Stimulated activated CD8-positive, alpha-beta memory T cell treated with anti-CD3 and anti-CD28 coated beads, Interleukin-4, amount 100 ng/mL, for 1 hour (primary cell): ENCODE measurements at places on chromosomes 13 and 19.

GRCh38 chr19:31946491-31946890 lies 398.9 kb upstream of the ZNF507 start:
- no peak for DNase-seq

DNA sequence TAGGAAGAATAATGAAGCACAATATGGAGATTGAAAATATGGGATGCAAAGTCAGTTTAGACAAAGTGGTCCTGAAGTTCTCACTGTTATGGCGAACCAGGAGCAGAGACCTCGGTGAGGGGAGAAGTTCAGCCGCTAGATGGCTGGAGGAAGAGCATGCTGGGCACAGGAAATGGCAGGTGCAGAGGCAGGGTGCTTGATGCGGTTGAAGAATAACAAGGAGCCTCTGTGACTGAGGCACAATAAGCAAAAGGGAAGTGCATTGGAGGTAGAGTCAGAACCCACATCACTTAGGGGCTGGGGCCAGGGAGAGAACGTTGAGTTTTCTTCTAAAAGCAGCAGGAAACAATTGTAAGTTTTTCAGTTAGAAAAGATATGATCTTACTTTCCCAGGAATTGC lies 1725.2 kb downstream of the EFNB2 start:
- no peak for DNase-seq

DNA sequence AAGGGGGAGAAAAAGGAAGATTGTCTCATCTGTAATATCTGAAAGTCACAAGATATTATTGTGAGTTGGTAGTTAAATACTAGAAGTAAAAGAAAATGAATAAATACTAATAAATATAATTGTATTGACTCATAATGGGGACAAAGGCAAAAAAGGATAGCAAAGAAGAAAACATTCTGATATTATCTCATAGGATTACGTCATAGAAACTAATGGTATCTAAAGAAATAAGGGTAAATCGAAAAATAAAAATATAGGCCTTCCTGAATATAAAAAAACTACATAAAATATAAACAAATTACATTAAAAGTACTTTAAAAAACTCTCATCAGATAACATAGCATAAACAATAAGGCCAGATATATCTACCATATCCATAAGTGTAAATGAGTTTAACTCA lies 38.6 kb upstream of the TDRD3 start:
- no peak for DNase-seq

DNA sequence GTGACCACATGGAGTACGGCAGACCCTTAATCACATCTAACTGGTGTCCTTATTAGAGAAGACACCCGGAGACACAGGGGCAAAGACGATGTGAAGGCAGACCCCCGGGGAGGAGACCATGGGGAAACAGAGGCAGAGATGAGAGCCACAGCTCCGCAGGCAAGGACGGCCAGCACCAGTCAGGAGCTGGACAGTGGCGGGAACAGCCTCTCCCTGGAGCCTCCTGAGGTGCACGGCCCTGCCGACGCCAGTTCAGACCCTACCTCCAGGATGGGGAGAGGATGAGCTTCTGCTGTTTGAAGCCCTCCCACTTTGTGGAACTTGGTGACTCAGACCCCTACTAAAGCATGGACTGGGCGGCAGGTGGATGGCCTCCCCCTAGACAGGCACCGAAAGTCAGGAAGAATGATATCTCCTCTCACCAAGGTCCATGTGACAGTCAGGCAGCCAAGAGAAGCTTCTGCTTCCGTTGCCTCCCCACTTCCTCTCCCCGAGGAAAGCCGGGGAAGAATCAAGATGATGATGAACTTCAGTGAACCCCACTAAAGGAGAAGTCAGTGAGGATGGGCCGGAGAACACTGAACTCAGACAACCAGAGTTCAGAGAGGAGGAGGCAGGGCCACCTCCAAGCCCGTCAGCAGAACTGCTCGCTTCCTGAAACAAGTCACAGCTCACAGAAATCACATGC lies 25.4 kb downstream of the RAB20 start:
- no peak for DNase-seq

GRCh38 chr13:87677043-87677495 lies 5.9 kb downstream of the SLITRK5 start:
- no peak for DNase-seq

GRCh38 chr13:54750521-54750920 lies 1721.9 kb downstream of the OLFM4 start:
- no peak for DNase-seq

- no peak for DNase-seq
Measured at GRCh38 chr13:60931858-60932546, 483.6 kb downstream of the PCDH20 start.

GRCh38 chr13:20566468-20566897 lies 474 bp upstream of the IFT88 start:
- DNase-seq: no peak

GRCh38 chr19:30070198-30070967 lies 128.3 kb downstream of the URI1 start:
- no peak for DNase-seq

DNA sequence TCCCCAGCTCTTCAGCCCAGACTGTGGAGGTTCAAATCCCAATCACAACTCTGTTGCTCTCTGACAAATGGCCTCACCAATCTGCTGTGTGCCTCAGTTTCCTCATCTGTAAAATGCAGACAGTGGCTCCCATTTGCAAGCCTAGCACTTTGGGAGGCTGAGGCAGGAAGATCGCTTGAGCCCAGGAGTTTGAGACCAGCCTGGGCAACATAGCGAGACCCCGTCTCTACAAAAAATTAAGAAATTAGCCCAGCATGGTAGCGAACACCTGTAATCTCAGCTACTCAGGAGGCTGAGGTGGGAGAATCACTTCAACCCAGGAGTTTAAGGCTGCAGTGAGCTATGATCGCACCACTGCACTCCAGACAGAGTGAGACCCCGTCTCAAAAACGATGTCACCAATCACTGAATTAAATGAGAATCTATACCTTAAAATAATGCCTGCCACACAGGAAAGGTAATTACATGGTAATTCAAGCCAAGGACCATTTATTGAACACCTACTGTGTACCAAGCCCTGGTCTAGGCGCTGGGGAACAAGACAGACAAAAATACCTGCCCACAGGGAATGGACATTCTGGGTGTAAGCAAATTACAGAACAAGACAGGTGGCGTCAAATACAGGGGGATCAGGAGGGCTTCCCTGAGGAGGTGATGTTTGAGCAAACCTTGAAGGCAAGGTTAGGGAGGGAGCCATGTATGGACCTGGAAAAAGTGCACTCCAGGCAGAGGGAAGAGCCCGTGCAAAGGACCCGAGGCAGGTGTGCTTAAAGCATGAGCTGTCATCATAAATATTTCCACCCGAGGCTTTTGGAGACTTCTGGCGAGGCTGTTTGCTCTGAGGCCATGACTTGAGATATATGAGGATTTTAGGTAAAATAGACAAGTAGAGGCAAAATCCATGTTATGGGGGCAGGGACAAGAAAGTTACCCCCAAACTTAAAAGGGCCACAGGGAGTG lies 7.7 kb downstream of the NR2F6 start:
- DNase-seq: no peak
